ENCODE measurements at places on chromosomes 11 and 22.

GRCh38 chr11:69292221-69292648 is 1.7 kb upstream of the MYEOV start:
- no peak for DNase-seq

DNA sequence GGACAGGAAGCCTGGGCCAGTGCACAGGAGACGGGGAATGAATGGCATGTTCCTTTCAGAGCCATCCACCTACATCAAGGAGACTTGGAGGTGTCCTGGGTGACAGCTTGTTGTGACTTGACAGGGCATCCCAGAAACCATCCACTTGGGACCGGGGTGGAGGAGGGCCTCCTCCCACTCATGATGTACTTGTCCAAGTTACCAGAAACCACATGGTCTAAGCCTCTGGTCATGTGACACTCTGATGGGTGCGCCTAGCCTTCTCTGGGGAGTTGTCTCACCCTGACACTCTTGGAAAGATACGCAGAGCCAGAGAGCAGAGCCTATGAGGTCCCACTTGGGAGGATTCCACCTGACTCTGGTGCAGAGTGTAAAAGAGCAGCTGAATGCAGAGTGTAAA is 21.6 kb upstream of the FXYD6 start:
- no peak for DNase-seq

DNA sequence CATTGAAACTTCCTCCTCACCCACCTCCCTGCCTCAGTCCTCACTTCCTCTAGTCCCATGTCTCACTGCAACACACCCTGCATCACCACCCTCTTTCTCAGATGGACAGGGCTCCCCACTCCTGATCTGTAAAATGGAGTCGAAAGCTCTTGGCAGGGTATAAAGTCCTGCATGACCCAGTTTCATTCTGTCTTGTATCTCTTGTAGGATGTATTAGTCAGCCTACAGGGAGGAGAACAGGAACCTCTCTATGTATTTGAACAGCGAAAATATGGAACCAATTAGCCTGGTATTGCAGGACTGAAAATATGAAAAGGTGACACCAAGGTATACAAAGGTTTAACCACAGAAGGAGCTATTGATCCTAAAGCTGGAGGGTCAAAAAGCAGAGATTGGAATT is 156.9 kb upstream of the SNX19 start:
- no peak for DNase-seq

GRCh38 chr11:126834573-126834972 is 166.0 kb downstream of the KIRREL3 start:
- no peak for DNase-seq

- DNase-seq = peak; percentile 87
These were observed 2.4 kb upstream of the SYT8 start for GRCh38 chr11:1832211-1832919.

Measured in retina (tissue), 1 donor.